ENCODE measurements at places on chromosomes 4 and X.

- no peak for DNase-seq
These were observed 146.1 kb downstream of the DCTD start for GRCh38 chr4:182770996-182771514.

- no peak for DNase-seq
These were observed 1183.9 kb downstream of the RPA4 start for GRCh38 chrX:98067611-98068010.

DNA sequence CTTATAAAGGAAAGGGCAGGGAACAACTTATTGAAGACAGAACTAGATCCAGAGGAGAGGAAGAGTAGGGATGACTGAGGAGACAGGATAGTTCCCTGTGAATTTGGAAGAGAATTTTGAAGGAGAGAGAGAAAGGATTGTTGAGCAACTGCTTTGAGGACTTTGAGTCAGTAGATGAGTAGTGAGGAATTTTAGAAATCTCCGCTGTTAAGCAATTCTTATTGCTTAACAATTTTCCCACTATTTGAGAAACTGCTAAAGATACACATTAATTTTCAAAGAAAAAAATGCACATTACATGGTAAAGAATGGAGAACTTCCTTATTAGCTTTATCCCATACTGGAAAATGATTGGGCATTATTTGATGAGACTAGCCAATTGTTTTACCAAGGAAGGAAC is 116.3 kb upstream of the NRK start:
- DNase-seq, result no peak

- no peak for DNase-seq
These were observed 702.4 kb upstream of the EPHA5 start for GRCh38 chr4:66372706-66373105.

GRCh38 chr4:83284193-83285054 is at the start of gene COQ2:
Gene COQ2 (minus strand): TSS chr4:83284798. CDS start chr4:83284764, 34 bp downstream.
- DNase-seq, result peak; percentile 98

- no peak for DNase-seq
These were observed 736.5 kb upstream of the FTHL17 start for GRCh38 chrX:31808357-31808756.

DNA sequence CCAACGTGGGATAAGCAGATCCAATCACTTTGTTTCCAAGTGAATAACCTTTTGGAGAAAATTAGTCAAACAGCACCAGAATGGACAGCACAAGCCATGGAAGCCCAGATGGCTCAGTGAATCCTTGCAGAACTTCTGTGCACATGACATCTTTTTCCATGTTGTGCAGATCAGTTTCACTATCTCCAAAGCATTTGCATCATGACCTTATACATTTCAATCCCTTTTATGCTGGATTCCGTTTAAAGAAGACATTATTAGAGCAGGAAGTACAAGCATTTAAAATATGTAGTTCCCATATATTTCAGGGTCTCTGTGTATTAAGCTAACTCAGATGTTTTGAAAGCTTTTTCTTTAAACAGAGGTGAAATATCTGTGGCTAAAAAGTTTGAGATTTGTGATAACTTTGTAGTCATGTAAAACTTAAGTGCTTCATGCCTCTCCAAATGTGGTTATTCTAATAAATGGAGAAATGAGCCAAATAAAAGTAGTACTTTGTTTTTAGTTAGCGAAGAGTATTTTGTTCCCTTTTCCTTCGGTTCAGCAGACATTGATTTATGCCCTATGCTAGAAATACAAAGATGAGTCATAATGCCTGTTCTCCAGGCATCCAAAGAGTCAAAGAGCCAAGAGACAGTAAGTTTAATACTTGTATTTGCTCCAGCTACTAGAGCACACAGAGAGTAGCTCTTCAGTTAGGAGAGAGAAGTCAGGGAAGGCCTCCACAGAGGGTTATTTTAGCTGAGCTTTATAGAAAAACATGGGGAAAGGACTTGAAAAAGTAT is 39.0 kb downstream of the PLAC8 start:
- DNase-seq, result peak; percentile 88

DNA sequence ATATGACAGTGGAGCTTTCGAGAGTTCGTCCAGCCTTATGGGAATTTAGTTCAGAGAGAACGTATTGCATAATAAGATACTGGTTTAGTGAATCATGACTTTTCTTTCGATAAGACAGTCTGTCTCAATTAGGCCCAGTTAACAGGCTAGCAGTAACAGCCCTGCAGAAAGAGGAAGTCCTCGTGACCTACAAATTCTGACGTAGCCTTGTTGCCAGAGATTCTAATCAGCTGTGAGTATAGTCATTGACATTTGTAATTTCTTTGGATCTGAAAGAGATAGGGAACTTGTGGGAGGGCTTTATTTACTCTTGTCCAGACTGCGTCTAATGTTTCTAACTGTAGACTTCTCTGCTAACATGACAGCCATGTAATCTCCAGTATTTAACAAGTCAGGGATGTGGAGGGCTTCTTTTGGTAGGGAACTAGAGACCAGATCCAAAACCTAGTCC is 15.8 kb downstream of the ART3 start:
- peak; percentile 14 for DNase-seq

DNA sequence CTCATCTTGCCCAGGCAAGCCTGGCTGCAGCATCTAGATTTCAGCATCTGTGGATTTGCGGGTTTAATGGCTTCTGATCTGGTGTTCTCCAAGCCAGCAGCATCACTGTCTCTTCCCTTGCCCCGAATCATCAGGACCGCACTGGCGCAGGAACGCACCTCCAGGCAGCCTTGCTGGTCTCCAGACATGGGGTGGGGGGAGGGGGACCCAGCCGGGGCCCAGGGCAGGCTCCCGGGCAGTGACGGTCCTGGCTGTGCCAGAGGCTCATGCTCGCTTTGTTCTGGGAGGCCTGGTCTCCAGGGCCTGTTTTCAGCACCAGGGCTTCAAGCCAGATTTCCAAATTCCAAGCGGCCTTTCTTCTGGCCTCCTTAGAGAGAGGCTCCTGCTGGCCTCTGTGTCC is 4.9 kb downstream of the CFAP99 start:
- no peak for DNase-seq

- DNase-seq, result no peak
These were observed 134.1 kb downstream of the SLC4A4 start for GRCh38 chr4:71472946-71473345.

GRCh38 chrX:105975382-105975781 is 63.1 kb downstream of the SERPINA7 start:
- no peak for DNase-seq

DNA sequence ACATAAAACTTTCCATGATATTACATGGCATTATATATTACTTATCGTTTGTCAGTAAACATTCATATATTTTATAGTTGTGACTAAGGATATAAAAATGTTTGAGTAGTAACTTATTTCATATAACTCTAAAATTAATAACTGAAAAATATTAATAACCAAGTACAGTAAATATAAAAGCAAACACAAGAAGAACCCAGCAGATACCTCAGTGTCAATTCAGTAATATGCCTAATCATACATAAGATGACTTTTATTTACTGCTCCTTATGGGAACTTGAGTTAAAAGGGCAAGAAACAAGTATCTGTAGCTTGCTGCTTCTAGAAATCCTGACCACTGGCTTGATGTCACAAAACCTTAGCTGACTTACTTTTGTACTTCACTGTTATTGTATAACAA is 28.4 kb upstream of the MAPK10 start:
- DNase-seq, result no peak

DNA sequence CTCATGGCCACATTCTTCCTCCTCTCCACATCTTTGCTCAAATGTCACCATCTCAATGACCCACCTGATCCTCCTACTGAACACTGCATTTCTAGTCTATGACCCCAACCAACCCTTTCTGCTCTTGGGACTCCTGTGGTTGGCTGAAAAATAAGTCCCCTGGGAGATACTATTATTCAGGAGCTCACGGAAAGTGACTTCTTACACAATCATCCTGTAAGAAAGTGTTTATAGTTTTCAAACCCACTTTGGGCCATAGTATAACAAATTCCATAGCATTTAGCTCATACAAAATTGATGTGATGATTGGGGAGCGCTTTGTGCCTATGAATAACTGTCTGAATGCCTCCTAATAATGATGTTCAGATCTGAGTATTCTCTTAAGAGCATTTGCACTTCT is 161.4 kb upstream of the HS3ST1 start:
- no peak for DNase-seq

DNA sequence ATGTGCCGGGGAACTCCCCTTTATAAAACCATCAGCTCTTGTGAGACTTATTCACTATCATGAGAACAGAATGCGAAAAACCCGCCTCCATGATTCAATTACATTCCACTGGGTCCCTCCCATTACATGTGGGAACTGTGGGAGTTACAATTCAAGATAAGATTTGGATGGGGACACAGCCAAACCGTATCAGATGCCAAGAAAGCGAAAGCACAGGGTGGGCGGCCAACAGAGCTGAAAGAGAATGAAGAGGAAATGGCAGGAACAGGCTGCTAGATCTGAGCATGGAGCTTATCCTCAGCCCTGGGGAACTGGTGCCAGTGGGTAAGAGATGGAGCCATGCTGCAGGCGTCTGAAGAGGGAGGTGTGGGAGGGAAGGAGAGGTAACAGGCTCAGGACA is 117.7 kb upstream of the PNPLA4 start:
- no peak for DNase-seq

DNA sequence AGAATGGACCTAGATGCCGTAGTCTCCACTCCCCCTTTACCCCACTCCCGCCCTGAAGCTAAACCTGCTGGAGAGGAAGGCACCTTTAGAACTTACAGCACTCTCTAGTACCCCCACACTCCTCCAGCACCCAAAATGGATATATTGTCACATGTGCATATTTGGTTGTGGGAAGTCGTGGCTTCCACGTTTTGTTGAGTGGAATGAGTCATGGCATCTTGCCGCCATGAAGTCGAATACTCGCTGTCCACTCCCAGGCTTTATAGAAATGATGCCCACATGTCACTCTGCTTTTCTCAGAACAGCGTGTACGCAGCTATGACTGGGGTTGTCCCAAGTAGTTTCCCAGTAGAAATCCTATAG is 545 bp downstream of the ABCE1 start:
- peak; percentile 20 for DNase-seq

GRCh38 chr4:20253735-20254409 is 2.2 kb downstream of the SLIT2 start:
- DNase-seq, result no peak

DNA sequence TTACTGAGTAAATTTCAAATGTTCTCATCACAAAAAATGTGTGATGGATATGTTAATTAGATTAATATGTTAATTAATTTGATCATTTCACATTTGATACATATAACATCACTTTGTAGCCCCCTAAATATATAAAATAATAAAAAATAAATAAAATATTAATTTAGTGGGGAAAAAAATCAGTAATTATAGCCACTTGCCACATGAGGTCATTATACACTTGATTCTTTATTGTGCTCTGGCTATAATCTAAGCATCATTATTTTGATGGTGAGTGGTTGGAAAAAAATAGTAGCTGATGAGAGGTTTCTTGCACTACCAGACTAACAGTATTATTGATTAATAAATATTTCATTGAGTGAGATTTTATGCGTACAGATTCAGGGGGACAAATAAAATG is 57.4 kb downstream of the DCK start:
- DNase-seq, result no peak

DNA sequence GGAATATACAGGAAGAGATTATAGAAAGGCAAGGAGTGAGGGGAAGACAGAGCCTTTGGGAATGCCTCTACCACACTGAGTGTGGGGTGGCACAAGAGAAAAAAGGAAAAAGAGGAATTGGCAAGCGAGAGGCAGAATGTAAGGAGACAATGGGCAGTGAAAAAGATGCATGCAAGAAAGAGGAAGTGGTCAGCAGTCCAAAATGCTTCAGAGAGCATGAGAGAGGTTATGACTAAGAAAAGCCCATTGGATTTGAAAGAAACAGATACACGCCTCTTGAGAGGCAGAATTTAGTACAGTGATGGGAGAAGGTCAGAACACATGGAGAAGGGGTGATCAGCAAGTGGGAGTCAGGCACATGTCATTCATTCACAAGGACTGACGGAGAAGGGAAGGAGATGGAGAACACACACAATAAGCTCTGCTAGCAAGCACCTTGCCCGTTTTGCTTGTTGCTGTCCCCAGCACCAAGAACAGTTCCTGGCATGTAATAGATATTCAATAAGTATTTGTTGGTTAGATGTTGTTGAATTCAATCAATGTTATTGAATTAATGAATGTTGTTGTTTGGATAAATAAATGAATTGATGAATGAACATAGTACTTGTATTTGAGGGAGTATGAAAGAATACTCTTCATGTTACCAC is 6.3 kb downstream of the DCHS2 start:
- DNase-seq, result no peak

GRCh38 chr4:48346594-48346993 is 5.3 kb downstream of the SLAIN2 start:
- DNase-seq, result no peak

- no peak for DNase-seq
These were observed 212.7 kb upstream of the TBL1X start for GRCh38 chrX:9252182-9252581.

- no peak for DNase-seq
These were observed 153.8 kb downstream of the NR3C2 start for GRCh38 chr4:148288448-148288847.

DNA sequence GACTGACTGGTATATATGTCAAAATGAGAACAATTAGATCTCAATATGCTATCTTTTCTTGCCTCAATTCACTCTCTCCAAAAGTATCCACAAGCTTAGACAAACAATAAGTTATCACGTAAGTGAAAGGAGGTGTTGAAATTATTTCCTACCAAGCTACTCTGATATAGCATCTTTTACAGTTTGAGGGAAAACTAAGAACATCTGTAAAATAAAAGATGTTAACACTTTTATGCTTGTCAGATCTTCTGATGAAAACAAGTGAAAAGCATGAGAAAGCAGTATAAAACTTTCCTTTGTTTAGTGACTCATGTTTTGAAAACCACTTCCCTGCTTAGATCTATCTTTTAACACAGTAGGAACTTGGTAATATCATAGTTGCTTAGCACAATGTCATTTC is 8.4 kb upstream of the MAB21L2 start:
- DNase-seq, result no peak

GRCh38 chr4:134313591-134313990 is 112.0 kb upstream of the PABPC4L start:
- DNase-seq, result no peak

- no peak for DNase-seq
These were observed 50.9 kb downstream of the MED28 start for GRCh38 chr4:17665346-17665745.

DNA sequence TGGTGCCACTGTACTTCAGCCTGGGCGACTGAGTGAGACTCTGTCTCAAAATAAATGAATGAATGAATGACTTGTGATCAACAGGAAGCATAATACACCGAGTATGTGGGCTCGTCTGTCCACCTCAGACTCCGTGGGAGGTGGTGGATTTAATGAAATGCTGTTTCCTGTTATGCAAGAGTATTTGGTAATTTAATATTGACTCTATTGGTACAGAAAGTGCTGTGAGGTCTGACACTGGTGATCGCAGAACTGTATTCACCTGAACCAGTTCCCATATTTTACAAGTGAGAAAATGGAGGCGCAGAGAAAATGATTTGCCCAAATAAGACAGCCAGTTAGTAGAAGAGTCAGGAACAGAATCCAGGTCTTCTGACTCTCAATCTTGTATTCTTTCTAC is 423.3 kb downstream of the RAPGEF2 start:
- no peak for DNase-seq

DNA sequence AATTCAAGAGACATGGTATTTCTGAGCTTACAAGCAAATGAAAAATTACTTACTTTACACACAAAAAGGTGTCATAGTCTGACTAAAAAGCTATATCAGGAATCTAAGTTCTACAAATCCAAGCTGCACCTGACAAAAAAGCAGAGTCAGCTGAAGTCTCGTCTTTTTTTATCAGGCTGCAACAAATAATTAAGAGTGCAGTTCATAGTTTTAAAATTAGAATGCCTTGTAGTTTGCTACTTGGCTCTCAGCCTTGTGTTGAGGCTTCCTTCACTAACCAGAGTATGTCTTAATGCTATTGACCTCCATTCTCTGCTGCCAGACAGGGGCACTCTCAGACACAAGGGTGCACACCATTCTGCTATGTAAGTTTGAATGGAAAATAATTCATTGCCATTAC is 940.7 kb downstream of the PCDH7 start:
- no peak for DNase-seq

All from bone marrow (tissue), 2 donors.